ENCODE measurements at places on chromosomes 5 and 9.

DNA sequence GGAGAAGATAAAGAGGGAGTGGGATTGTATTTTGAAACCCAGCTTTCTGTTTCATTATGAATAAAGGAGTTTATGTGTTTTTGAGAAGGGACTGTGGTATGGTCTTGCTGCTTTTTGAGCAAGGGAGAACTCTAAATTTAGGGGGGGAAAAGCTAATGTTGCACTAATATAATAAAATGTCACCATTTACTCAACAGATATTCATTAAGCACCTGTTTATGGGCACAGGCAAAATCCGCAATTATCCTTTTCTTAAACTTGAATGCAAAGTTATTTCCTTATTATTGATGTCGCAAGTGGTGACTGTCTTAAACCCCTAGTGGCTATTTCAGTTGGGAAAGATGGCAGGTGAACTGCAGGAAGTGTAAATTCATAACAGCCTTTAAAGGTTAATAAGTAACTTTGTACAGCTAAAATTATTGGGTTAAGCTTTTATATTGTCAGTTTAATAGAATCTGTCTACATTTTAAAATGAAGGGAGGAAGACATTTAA is 1.5 kb downstream of the CDC42SE2 start:
- peak; percentile 28 for DNase-seq

DNA sequence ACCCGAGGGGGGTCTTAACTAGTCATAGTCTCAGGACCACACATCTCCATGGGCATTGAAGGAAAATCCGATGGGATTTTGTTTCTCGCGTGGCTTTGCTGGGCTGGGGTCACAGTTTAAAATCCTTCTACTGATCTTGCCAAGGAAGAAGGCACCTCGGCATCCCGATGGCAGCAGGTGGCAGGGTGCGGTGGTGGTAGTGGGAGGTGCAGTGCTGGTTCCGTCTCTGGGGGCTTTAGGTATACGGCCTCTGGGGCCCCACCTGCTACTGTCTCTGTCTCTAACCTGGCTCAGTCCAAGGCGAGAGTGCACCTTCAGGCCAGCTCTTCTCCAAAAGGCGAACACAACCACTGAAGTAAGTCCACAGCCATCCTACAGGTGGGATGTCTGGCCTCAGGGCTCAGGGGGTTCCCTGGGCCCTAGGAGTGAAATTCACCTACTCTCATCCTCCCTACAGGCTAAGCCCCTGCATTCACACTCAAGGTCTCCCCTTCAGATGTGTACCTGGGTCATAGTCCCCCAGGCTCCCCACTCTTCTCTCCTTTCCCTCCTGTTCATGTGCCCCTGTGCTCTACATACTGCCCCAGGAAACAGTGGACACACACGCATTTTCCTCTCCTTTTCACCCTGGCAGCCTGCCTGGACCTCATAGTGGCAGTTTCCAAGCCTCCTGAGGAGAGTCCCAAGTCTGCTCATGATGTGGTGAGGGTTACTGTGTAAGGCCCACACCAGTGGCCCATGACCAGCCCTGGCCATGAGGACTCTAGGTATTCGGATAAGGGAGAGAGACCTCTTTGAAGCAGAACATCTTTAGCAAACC is 736 bp upstream of the FCN2 start:
- no peak for DNase-seq

DNA sequence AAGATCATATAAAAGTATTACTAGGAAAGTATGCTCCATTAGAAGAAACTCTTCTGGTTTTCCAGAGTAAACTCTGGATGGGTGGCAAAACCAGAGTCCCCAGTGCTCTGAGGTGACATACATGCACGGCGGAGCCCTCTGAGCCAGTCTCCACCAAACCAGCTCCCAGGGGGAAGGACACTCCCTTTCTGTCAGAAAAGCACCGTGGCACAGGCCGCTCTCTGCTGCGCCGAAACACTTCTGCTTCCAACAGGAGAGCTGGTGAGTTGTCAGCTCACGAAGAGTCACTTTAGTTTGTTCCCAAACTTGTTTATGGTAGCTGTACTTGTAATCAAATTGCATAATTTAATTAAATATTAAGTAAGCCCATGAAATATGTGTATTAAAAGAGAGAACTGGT is 184.6 kb downstream of the CDK5RAP2 start:
- no peak for DNase-seq

DNA sequence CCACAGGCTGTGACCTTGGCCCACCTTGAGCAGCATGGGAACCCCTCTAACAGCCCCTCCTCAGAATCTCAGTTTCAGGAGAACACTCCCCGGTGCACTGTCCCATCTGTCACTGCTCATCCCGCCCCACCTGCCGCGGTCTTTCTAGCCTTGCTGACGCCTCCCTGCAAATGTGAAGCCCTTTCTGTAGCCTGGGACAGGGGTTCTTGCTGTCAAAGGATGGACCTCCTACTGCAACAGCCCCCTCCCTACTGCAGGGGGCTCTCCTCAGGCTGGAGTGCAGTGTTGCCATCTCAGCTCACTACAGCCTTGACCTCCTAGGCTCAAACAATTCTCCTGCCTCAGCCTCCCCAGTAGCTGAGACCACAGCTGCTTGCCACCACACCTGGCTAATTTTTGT is 20.0 kb downstream of the OR2V1 start:
- no peak for DNase-seq

DNA sequence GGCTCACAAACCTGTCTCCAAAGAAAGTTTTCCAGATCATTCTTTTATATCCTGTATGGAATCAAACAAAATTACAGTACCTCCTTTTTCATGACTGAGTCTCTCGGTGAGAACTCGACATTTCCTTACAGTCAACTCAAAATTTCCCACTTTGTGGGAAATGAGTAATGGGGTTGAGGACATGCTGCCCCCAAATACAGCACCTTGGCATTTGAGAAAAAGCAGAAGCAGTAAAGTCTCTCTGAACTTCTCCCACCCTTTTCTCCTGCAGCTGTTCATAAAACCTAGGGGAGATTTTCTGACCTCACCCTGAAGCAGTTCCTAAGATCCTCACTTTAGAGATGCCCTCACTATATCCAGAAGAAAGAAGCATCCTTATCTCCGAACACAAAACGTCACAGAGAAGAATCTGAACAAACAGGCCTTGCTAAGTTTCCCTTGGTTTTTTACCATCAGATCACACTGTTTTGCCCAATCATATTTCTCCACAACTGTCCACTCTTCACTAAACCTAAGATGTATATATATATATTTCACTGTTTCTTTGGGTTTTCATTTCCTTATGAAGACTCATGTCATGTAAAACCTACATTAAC is 96.1 kb upstream of the APC start:
- no peak for DNase-seq

DNA sequence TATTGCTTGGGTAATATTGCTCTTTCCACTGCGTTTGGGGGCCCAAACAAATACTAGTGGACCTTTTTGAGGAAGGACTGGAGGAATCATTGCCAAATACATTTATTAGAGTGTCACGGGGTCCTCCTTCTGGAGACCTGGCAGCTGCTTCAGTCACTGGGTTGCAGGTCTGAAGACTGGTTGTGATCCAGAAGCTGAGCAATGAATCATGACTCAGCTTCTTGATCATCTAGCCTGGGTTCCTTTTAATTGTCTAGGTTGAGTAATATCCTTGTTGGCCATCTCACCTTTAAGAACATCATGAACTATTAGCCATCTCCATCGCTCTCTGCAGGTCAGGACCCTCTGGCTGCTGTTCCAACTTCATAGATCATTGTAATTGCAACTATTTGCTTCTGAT is 15.4 kb upstream of the UBAP1 start:
- no peak for DNase-seq

- DNase-seq = no peak
Observed at GRCh38 chr5:86757824-86758223, 140.1 kb downstream of the COX7C start.

- DNase-seq = no peak
Observed at GRCh38 chr5:54632131-54632701, 114.7 kb downstream of the SNX18 start.

DNA sequence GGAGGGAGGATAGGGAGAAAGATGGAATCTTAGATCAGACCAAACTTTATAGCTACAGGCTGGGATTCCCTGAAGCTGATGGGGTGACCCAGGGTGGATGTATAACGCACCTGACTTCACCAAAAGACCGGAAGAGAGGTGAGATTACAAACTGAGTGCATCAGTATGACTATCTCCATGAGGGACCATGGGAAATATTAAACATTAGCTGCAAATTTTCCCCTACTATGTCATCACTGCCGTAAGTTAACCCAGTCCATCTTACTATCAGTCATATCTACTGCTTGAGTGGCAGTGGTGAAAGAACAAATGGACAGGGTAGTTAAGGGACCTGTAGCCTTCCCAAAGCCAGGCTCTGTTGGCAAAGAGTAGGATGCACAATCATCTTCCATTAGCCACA is 368.3 kb downstream of the EFNA5 start:
- DNase-seq = no peak

DNA sequence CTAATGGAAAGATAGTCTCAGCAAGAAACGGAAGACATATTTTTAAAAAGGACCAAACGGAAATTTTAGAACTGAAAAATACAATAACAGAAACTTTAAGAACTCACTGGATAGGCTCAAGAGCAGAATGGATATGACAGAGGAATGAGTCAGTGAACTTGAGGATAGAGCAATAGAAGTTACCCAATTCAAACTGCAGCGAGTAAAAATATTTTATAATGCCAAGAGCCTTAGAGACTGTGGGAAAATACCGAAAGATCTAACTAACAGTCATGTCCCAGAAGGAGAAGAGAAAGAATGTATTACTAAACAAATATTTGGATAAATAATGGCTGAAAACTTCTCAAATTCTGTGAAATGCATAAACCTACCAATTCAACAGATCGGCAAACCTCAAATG is 40.8 kb downstream of the ADAMTS2 start:
- DNase-seq = no peak

GRCh38 chr9:130183133-130183762 is 11.0 kb downstream of the NCS1 start:
- no peak for DNase-seq

GRCh38 chr5:127019928-127020327 is 10.4 kb downstream of the MARCHF3 start:
- no peak for DNase-seq

DNA sequence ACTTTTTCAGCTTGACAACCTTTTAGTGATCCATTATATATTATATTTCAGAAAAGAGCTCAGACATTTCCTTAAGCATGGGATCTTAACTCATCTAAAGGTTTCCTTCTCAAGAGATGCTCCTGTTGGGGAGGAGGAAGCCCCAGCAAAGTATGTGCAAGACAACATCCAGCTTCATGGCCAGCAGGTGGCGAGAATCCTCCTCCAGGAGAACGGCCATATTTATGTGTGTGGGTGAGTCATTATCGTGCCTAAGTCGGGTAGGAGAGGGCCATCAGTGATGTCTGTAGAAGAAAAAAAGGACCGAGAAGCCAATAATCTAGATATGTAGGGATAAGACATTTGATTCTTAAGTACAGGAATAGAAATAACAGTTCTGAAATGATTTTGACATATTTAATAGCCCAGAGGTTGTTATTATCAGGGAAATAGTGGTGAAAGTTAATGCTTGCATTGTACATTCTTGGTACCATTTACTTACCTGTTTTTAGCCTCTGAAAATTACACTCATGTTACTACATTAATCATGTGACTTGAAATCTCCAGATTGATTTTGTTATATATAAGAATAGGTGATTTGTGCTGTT is 28.2 kb downstream of the MTRR start:
- DNase-seq = peak; percentile 58

- DNase-seq = no peak
Observed at GRCh38 chr9:119938871-119939270, 569.6 kb upstream of the BRINP1 start.

DNA sequence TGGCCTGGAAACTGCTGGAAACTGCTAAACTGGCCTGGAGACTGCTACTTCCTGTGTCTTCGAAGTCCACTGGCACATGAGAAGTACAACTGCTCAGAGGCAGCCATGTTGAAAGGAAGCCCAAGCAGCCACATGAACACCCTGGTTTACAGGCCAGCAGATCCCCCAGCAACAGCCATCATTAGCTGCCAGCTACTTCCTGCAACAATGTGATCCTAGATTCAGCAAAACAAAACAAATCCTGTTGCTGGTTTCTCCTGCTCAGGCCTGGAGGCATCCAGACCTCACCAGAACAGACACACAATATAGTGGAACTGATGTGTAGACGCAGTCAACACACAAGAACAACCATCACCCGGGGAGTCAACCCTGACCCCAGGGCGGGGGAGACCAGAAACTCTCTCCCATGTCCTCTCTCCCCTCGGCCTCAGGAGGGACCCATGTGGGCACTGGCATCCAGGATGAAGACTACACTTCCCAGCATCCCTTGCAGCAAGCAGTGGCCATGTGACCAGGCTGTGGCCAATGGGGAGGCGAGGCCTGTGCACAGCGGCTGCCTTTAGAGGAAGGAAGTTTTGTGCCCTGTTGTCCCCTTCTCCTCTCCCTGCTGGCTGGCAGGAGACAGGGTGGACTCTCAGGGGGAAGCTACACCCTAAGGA is 9.2 kb upstream of the LCN15 start:
- no peak for DNase-seq

GRCh38 chr5:1356873-1357787 is 12.2 kb upstream of the CLPTM1L start:
- DNase-seq = no peak

- DNase-seq = no peak
Observed at GRCh38 chr5:115389034-115389798, 92.8 kb upstream of the CCDC112 start.

- DNase-seq = no peak
Observed at GRCh38 chr9:76023715-76024195, 133.3 kb downstream of the PCSK5 start.

DNA sequence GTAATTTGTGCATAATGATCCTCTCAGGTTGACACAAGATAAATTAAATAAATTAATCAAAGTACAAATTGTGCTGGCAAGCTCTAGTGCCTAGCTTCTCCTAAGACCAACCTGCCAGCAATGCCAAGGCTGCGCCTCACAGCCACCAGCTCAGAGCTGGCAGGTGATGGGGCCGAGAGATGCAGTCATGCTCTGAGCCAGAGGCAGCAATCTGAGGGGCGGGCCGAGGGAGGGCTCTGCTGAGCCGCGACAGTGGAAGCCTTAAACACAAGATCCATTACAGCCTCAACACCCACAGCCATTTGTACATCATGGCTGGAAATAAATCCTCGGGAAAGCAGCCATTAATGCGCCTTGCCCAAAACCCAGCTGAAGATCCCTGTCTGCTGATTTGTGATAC is 20.3 kb downstream of the MED27 start:
- no peak for DNase-seq

GRCh38 chr5:144125163-144125726 is 45.2 kb downstream of the YIPF5 start:
- no peak for DNase-seq

DNA sequence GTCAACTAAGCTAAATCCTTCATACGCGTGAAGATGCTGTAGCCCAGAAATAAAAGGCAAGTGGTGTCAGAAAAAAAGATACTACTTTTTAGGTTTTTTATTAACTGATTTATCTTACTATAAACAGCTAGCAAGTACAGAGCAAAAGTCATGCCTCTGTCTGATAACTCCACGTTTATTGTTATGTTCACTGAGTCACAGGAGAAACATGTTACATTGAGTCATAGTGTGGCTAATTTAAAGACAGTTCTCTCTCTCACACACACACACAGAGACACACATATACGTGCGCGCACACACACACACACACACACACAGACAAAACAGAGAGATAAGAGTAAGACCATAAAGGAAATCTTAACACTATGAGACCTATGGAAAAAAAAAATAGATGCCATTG is 770.0 kb upstream of the CDH10 start:
- no peak for DNase-seq

GRCh38 chr5:95932941-95933340 is 28.7 kb downstream of the ELL2 start:
- no peak for DNase-seq

Data from NCI-H1417 (cell line).